ENCODE measurements at places on chromosomes 11 and 22.

- no peak for DNase-seq
Observed at GRCh38 chr11:123450623-123451022, 20.6 kb downstream of the GRAMD1B start.

DNA sequence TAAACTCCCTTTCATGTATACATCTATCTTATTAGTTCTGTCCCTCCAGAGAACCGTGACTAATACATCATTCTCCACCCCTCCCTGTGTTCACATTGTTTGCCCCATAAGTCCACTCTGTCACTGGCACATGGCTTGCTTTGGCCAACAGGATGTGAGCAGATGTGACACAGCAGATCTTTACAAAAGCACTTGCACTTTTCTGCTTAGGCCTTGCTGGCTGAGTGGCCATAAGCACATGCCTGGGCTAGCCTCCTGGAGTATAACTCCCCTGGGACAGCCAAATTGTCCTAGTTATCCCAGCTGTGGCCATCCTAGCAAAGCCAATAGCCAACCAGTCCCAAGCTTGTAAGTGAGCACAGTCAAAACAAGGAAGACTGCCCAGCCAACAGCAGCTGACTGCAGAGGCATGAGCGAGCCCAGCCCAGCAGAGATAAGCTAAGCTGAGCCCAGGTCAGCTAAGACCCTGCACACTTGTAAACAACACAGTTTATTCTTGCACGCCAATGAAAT, 9.7 kb upstream of the RCN1 start:
- DNase-seq = no peak

- no peak for DNase-seq
Observed at GRCh38 chr11:101759771-101760450, 154.9 kb upstream of the CEP126 start.

DNA sequence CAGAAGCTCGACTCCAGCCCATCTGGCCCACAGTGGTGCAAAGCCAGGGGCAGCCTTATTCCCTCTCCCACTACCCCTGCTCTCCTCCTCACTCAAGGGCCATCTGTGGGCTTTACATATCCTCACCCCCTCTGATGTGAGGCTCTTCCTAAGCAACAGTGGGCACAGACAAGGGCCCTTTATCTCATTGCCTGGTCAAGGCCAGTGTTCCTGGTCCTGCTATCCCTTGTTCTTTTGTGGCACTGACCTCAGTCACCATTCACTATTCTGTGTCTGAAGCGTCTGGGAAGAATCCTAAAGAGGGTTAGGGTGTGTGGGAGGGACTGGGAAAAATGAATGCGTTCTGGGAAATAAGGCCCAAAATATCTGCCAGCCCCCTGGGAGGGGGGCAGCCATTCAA, 7.3 kb downstream of the DNAL4 start:
- no peak for DNase-seq

DNA sequence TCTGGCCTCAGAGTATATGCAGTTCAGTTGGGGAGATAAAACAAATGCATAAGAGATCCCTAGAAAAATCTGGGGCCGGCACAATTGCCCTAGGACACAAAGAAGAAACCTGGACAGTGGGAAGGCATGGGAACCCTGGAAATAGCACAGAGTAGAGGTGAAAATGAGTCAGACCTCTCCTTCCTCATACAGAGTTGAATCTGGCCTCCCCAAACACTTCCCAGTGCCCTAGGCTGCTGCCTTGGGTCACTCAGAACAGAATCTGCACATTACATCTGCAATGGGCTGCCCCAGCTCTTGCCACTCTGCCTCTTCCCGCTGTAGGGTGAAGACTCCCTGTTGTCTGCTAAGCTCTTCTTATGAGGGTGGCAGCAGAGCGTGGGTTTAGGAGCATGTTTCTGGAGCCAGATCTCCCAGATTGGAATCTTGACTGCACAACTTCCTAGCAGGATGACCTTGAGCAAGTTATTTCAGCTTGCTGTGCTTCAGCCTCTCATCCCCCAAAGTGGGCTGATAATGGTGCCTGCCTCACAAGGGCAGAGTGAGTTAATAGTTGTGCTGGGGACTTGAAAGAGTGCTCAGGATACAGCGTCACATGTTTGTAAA, 47.1 kb upstream of the NECTIN1 start:
- DNase-seq = no peak

- no peak for DNase-seq
Observed at GRCh38 chr11:32858731-32859130, 29.0 kb downstream of the PRRG4 start.

- no peak for DNase-seq
Observed at GRCh38 chr11:69294571-69295078, 670 bp downstream of the MYEOV start.

DNA sequence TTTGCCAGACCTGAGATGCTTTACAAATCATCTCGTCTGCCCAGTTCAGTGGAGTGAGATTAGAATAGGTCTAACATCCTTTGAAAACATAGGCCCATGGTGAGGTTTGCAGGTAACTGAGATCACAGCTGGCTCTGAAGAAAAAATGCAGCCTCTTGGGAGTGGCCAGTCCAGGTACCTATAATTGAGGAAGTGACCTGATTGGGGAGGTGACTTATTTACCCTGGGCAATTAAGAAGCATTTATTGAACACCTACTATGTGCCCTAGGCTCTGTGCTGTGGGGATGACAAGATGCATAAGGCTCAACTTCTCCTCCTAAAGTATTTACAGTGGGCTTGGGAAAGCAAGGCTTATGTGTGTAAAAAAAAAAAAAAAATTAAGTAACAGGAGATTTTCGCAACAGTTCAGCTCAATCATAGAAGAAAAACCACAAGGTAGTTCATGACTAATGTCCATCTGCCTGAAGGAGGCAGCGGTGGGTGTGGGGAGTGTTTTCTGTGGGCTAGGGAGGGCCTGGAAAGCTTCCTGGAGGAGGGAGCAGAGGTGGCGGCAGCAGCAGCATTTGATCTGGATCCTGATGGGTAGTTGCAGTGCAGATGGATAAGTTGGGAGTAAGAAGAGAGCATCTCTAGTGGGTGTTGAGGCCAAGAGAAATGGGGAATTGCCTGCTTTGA, 16.1 kb downstream of the MICAL2 start:
- no peak for DNase-seq

GRCh38 chr22:50089231-50089630, 575 bp upstream of the MOV10L1 start:
- no peak for DNase-seq

- no peak for DNase-seq
Observed at GRCh38 chr11:47002390-47002789, 65.8 kb downstream of the CSTPP1 start.

GRCh38 chr11:45079075-45079444, 67.4 kb upstream of the PRDM11 start:
- no peak for DNase-seq

DNA sequence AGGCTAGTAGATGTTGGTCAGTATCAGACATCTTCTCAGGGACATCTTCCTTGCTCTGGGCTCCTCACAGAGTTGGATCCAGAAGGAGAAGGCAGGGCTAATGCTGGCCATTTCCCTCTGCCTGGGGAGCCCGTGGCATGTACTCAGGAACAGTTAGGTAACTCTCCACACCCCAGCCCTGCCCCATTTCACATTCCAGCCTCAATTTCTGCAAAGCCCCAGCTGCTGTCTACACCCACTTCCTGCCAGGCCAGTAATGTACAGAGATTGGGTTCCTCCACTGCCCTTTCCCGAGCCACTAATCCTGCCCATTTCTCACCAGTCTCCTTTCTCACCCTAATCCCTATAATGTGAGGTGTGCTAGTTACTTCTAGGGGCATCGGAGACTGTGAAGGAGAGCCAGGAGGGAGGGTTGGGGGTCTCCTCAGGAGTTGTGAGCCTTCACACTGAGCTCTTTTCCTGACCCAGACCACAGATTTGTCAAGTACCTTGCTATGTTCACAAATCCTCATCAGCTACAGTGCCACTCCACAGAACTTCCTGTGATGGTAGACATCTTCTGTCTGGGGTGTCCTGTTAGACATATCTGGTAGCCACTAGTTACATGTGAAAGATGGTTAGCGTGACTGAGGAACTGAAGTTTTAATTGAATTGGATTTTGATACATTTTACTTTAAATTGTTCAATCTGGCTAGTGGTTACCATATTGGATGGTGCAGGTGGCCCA, 1.3 kb upstream of the SEC14L3 start:
- no peak for DNase-seq

- no peak for DNase-seq
Observed at GRCh38 chr11:122707901-122708300, 52.4 kb downstream of the UBASH3B start.

DNA sequence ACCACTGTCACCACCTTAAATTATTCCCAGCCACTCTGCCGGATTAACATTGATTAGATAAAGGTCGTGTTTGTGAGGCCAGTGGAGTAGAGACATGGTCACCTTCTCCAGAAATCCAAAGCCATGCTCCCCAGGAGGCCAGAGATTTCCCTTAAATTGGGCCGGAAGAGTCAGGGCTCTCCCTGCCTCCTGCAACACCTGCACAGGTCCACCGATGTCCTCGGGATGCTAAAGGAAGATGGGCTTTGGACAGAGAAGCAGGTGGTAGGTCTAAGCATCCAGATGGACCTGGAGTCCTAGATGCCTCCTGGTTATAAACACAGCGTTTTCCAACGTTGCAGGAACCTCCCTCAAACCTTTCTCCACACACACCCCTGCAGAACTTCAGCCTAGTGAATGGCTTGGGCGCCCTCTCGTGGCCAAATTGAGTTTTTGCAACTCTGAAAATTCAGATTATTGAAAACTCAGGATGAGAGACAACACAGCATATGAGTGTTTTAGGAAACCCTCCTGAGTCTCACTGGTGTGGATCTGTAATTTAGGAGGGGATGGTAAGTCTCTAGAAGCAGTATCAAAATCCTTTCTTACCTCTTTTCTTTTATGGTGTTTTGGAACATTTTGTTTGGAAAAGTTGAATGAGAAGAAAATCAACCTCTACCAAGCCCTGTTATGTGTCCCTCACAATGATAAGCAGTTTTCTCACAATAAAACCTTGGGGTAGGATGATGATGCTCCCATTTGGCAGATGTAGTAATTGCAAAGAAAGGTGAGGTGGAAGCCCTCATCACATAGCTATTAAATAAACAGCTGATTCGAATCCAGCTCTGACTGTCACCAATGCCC, 109.6 kb downstream of the RRAS2 start:
- DNase-seq = peak; percentile 23

GRCh38 chr11:95242845-95243605, 12.0 kb upstream of the SESN3 start:
- DNase-seq = no peak

- DNase-seq = peak; percentile 27
Observed at GRCh38 chr22:23774922-23775436, 2.3 kb downstream of the MMP11 start.

- DNase-seq = no peak
Observed at GRCh38 chr11:107957109-107957588, 28.9 kb downstream of the RAB39A start.

Data from astrocyte of the cerebellum (primary cell).